ENCODE measurements at places on chromosomes 6 and 20.

GRCh38 chr6:88483424-88483823, 317.3 kb upstream of the CNR1 start:
- DNase-seq: no peak

GRCh38 chr20:9103955-9104354, 35.1 kb downstream of the PLCB4 start:
- DNase-seq: no peak

DNA sequence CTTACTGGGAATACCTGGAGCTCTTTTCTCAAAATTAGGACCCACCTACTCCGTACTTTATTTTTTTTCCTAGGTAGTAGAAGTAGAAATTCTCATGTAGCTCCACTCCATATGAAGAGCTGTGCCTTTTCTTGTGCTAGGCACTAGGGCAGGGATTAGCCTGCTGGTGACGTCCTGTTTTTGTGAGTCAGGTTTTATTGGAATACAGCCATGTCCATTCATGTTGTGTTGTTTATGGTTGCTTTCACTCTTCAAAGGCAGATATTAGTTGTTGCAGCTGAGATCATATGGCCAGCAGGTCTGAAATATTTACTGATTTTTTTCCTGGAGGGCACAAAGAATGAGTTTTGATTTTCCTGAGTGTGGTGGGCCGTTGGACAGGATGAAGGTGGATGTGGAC, 20.5 kb downstream of the XRN2 start:
- DNase-seq: no peak

- DNase-seq: no peak
These were observed 80.2 kb downstream of the PLCB4 start for GRCh38 chr20:9149087-9149486.

DNA sequence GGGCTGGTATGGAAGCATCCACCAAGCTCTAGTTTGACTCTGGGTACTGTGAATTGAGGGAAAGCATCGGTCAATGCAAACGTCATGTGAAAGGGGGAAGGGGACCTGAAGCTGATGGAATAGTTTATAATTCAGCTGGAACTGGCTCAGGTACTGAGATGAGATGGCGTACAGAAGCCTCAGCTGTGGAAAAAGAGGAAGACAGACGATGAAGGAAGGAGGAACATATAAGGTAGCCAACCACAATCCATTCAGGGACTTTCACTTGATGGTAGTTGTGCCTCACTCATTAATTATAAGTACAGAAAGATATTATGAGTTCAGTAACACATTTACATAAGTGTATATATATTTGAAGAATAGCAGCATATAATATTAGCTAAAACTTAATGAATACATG, 2.7 kb downstream of the CALHM5 start:
- DNase-seq: no peak

- DNase-seq: no peak
These were observed 82.6 kb downstream of the THBS2 start for GRCh38 chr6:169171016-169171415.

- DNase-seq: no peak
These were observed 16.6 kb downstream of the SNRPC start for GRCh38 chr6:34773916-34774315.

GRCh38 chr6:110179406-110180227, at the start of gene WASF1:
TSS of gene WASF1 (minus strand) at chr6:110179670. CDS start at chr6:110127601, 52,069 bp downstream.
- peak; percentile 58 for DNase-seq

- DNase-seq: no peak
These were observed 4.2 kb downstream of the PPP2R5D start for GRCh38 chr6:42988486-42989020.

- DNase-seq: no peak
These were observed 239.8 kb downstream of the PTPRT start for GRCh38 chr20:42949950-42950349.

- DNase-seq: peak; percentile 54
These were observed 45.3 kb downstream of the B4GALT5 start for GRCh38 chr20:49668181-49668877.

- no peak for DNase-seq
These were observed 51.8 kb downstream of the UTRN start for GRCh38 chr6:144336900-144337299.

GRCh38 chr6:134315974-134316441, 1.9 kb downstream of the SGK1 start:
- DNase-seq: no peak

DNA sequence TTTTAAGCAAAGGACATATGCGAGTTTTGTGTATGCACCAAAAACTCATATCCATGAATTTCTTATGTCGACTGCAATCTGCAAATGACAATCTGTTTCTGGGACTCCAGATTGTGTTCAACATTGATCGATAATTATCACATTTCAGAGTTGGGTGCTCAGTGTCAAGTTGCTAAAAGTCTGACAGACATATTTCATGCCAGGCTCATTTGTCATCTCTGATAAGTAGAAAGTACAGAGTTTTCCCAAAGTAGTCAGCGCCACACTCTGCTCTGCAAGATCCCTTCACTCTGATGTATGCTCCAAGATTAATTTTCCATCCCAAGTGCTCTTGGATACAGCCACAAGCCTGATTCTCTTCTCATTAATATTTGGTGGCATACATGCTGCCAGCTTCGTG, 331.1 kb downstream of the DOK5 start:
- DNase-seq: no peak

GRCh38 chr6:170096803-170097504, 193.9 kb downstream of the DLL1 start:
- no peak for DNase-seq

- no peak for DNase-seq
These were observed 97.5 kb downstream of the TAF4 start for GRCh38 chr20:61968036-61968810.

DNA sequence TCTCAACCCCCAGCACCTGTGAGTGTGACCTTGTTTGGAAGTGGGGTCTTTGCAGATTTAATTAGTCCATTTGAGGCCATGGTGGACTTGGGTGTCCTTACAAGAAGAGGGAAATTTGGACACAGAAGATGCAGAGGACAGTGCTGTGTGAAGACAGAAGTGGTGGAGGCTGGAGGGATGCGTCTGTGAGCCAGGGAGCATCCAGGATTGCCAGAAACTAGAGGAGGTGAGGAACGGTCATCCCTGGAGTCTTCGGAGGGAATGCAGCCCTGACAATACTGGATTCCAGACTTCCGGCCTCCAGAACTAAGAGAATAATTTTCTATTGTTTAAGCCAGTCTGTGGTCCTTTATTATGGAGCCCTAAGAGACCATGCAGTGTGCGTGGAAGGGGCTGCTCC, 22.9 kb upstream of the NPBWR2 start:
- no peak for DNase-seq

DNA sequence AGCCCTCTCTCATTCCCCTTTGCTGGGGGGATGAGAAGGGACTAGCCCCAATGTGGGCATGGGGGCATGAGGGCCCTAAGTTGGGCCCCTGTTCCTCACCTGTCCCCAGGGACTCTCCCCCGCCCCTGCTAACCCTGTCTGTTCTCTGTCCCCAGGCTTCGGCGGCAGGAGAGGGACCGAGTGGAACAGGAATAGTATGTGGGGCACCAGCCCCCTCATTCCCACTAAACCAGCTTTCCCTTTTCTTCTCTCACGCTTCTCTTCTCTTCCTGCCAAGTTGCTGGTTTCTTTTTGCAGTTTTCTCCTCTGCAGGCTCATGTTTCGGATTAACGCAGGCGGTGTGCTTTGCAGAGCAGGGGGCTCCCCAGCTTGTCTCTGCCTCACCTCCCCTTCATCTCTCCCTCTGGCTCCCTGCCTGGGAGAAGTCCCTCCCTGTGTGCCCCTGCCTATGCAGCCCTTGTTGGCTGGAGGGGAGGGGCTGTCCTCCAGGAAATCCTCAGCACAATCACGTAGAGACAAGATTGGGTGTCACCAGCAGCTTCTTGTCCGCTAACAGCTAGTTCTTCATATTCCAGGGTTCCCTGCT, 7.9 kb downstream of the TMEM63B start:
- no peak for DNase-seq

DNA sequence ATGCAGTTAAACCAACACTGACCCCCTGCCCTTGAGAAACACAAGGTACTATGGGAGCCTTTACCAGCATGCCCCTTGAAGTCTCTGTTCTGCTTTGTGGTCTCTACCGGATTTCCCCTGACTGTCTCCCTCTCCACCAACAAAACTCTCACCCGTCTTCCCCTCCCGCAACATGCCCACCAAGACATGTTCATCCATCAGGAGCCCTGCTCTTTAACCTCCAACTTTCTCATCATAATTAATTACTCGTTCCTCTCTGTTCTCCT, 1.1 kb downstream of the ZNF165 start:
- no peak for DNase-seq

DNA sequence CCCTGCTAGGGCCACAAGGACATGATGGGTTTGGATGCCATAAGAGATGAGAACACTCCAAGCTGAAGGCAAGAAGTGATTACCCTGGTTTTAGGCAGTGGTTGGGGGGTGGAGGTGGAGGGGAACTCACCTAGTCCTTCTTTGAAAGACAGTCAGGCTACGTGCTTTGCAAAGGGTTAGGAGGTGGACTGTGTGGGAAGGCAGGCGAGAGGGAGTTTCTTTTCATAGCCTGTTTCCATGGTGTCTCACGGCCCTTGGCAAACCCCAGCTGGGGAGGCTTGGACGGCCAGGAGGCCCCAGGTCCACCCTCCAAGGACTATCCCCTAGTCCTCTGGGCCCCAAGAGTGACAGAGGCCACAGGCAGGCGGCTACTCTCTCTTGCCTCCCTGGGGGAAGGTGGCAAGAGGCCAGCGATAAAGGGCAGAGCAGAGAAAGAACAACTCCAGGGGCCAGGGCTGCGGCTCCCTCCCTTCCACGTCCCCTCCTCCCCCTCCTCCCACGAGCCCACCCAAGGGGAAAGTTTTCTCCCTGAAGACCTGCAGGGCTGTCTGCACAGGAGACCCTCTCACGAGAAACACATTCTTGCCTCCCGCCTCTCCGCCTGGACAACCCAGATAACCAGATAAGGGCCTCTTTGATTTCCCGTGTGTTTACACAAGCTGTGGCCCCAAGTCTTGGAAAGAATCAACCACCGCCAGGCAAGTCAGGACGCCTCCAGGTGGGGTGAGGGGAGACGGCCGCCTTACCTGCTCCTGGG, 74.4 kb downstream of the NOL4L start:
- DNase-seq: no peak

DNA sequence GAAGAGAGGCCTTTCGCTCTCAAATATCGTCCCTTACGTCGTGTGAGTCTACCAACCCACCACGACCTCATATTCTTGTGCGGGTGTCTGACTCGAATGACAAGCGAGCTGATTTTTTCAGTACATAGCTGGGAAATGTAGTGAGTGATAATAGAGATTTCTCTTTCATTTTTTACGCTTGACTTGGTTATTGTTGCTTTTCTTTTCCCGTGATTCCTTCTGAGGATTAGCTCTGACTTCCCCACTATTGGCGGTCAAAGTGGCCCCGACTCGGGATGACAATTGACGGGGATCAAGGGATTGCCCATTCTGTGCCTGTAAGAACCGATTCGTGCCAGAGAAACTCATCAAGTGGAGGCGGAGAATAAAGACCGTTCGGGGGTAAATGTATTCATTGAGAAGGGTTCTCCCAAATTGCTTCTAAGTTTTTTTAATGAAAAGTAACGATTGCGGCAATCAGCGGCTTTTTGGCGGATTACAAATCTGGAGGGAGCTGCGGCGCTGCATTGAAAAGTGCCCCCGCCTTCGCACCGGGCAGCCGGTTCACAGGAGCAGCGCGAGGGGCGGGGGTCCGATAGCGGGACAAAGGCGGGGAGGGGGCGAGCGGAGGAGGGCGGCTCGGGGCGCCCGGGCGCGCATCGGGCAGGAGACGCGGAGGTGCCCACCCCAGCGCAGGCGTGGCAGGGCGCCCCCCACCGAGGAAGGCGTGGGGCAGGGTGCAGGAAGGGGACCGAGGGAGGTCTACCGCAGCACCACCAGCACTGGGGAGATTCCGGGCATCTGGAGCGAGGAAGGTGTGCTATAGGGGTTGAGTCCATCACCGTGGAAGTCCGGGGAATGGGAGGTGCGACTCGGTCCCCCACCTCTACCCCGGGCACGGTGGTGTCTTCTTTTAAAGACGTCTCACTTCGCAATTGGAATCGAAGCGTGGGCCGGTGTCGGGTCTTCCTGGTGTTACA, 44.5 kb upstream of the OSTM1 start:
- no peak for DNase-seq

DNA sequence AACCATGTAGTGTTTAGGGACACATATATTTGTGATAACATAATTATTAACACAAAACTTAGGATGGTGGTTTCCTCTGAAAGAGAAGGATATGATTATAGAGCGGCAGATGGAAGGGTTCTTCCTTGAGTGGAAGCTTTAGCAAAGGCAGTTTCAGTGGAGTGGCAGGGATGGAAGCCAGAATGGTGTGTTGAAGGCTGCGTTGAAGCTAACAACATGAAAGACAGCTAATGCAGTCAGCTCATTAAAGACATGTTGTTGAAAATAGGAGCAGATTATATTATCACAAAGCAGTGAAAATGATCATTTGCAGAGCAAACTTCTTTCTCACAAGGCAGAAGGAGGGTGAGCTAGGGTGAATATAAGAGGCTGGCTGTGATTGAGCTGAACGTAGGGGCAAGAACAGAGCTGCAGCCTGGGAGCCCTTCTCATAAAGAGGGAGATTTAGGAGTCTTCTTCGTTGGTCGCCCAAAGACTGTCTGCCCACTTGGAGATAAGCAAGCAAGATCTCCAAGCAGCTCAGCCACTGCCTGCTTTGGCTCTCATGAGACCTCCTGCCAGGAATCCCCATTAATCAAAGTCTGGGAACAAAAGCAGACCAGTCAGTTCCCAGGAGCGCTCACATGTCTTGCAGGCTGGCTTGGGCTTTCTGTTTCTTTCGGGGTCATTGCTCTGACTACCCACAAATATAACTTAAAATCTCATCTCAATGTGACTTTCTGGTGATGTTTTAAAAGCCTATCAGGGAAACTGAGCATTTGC, 2.6 kb upstream of the ANKRD6 start:
- DNase-seq: no peak

- no peak for DNase-seq
These were observed 144.5 kb upstream of the SLC24A3 start for GRCh38 chr20:19067986-19068385.

All from activated CD8-positive, alpha-beta memory T cell treated with anti-CD3 and anti-CD28 coated beads for 1 hour (primary cell).